ELR (cell line): ENCODE measurements at places on chromosomes 6 and 20.

- DNase-seq = no peak
Measured at GRCh38 chr20:31816221-31816620, 2.9 kb upstream of the MYLK2 start.

DNA sequence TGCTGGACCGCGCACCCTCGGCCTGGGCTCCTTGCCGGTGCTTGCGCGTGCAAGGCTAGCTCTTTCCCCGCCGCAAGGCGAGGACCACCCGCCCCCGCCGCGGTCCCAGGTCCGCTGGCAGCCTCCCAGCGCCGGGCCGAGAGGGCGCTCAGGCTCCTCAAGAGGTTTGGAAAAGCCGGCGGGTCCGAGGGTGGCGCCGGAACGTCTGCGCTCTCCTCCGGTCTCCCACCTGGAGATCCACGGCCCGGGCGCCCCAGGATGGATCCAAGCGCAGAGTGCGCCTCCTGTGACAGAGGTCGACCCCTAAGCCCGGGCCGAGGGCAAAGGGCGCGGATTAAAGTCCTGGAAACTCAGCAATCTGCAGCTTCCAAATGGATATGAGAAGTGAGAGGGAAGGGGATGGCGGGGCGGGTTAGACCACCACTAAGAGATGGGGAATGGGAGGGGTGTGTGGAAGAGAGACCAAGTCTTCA lies 575 bp upstream of the MICAL1 start:
- no peak for DNase-seq

DNA sequence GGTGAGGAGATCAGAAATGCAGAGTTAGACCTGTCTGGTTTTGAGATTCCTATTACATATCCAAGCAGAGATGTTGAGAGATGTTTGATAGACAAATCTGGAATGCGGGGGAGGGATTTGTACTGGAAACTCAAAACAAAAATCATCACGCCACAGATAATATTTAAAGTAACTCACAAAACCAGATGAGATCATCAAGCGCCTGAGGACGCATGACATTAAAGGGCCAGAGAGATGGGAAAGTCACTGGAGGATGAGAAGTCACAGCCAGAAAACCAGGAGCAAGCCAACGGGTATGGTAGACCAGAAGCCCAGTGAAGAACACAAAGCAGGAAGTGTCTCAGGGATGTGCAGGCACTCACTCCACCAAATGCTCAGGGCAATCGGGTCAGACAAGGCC lies 87.7 kb downstream of the DLL1 start:
- no peak for DNase-seq

DNA sequence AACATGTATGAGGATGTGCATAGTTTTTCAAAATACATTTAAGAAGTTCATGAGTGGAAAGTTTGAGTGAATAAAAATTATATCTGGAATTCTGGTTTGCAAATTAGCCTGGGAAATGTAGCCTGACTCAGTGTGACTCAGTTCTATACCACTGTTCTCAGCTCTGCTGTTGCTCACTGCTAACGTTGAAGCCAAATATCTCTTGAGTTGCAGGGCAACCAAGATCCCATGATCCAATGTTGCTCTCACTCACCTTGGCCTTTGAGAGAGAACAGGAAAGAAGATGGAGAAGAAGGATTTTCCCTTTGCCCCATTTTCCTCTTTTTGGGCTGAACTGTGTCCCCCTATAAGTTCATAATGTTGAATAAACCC lies 28.9 kb downstream of the PSMB9 start:
- DNase-seq = peak; percentile 83

GRCh38 chr20:30376767-30377658 lies 880.5 kb upstream of the DEFB115 start:
- peak; percentile 86 for DNase-seq

GRCh38 chr6:127446356-127446755 lies 12.8 kb downstream of the KIAA0408 start:
- DNase-seq = no peak

GRCh38 chr6:13486679-13487121 lies 700 bp downstream of the GFOD1 start:
- DNase-seq = peak; percentile 84

GRCh38 chr6:52399511-52400312 lies 20.4 kb upstream of the EFHC1 start:
- peak; percentile 78 for DNase-seq

- DNase-seq = peak; percentile 69
Measured at GRCh38 chr6:81750681-81751387, 1.6 kb downstream of the TENT5A start.

GRCh38 chr20:44072384-44072783 lies 114.6 kb downstream of the JPH2 start:
- no peak for DNase-seq

DNA sequence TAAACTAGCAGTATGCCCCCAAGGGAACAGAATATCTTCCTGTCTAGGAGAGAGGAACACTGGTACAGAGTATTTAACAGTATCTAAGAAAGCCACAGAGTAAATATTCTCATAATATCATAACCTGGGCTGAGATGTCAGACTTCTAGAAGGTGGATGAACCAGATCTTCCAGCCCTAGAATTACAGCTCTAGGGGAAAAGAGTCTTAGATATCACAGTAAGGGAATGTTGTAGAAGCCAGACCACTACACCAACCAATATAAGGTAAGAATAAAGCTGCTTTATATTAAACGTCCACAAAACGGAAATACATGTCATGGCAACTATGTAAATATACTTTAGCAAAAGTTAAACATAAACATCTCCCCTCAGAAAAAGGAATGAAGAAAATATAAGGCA lies 12.4 kb downstream of the SERINC1 start:
- DNase-seq = no peak

DNA sequence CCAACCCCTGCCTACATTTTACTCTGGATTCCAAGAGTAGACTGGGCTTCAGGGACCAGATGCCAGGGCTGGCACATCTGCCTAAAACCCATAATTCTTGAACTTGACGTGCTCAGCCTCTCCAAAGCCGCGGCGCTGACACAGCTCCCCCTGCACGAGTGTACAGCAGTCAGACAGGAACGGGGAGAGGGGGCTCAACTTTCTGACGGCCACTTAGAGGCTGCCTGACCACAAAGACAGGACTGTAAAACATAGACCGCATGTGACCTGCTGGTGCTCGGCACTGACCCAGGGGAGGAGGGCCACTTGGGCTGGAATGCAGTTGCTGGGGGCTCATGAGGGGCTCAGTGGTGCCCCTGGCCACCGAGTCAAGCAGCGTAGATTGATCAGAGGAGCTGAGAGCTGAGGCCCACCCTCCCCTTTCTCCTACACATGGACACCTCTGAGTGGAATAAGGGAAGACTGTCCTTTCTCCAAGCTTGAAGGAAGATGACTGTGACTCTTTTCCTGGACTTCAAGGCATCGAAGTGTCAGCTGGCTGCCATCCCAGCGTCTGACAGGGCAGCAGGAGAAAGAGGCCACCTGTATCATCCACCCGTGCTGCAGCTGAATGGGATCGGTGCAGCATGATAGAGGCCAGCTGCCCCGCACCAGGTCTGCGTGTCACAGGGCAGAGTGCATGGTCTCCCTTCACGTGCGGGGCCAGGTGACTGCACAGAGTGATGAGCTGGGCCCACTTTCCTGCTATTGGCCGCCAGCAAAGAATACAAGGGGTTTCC lies 171.3 kb upstream of the AGPAT4 start:
- DNase-seq = no peak

DNA sequence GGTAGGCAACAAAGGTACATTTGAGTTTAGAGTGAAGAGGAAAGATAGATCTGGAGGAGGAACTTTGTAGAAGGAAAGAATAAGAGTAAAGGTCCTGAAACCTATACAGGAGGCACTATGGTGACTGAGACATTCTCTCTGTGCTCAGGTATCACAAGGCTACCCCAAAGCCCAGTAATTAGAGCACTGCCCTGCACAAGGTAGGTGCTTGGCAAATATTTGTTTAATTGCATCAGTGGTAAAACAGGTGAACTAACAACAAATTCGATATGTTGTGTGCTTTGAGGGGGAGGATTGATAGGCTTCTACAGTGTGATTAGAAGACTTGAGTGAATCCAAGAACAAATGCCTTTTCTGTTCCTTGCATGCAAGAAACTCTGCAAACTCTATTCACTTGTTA lies 6.8 kb upstream of the TSHZ2 start:
- no peak for DNase-seq

- DNase-seq = no peak
Measured at GRCh38 chr20:32623667-32624157, 38.6 kb upstream of the NOL4L start.

DNA sequence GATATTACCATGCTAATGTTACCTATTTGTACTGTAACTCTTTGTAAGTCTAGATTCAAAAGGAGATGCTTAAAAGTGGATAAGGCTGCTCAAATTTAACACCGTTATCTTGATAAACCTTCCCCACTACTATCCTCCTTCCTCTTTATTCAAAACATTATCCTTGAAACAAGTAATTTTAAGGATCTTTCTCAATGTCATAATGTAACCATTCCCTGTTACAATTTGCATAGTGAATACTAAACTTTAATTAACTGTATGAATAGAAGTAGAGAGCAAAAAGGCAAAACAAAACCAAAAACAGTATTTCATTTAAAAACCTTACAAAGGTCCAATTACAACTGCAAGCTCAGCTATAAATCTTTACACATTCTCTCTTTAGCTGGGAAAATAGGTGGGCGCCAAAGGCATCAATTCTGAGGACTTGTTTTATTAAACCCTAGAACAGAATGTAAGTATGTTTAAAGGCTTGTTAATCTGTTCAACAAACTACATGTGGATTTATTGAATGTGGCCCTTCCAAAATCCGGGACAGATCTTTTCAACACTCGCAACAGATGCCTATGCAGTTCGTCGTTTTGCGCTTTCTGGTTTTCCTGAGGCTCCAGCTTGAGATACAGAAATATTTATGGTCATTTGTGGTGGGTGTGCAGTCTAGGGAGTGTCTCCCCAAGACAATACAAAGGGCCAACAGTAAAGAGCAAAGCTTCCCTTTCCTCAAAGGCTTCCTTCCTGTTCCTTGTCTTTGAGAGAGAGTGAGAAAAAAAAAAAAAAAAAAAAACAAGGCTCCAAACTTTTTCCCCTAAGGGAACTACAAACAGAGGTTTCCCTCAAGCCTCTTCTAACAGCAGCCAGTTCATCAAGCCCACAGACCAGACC lies 15.1 kb downstream of the KIF13A start:
- no peak for DNase-seq

GRCh38 chr20:11979306-11979990 lies 61.8 kb downstream of the BTBD3 start:
- no peak for DNase-seq

- no peak for DNase-seq
Measured at GRCh38 chr20:64242797-64243475, 12.6 kb upstream of the PCMTD2 start.

DNA sequence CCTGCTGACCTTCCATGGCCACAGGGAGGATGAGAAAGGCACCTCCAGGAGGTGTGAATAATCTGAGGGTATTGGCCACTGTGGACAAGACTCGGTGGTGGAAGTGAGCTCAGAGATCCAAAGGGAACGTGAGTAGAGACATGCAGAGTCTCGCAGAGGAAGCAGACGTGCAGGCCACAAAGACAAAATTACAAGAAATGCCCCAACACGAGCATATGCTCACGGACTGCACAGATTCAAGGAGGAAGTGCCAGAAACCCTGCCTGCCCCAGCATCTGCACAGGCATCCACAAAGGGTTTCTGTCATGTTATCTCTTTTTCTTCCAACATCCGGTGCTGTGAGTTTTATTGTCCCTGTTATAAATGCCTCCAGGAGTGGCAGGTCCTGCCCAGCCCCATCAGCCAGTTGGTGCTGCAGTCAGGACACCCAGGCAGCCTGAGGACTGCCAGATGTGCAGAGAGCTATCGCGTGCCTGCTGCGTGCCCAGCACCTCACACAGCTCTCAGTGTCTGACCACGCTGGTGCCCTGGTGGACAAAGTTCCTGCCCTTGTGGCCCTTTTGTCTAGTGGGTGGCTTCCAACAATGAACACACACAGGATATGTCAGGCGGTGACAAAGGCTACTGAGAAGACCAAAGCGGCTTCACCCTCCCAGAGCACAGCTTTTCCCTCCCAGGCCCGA lies 34.0 kb upstream of the FANCE start:
- no peak for DNase-seq

GRCh38 chr6:5657684-5658430 lies 348.9 kb downstream of the NRN1 start:
- DNase-seq = peak; percentile 39

GRCh38 chr6:168671863-168672546 lies 231.0 kb downstream of the SMOC2 start:
- no peak for DNase-seq
